Stimulated activated CD8-positive, alpha-beta memory T cell treated with anti-CD3 and anti-CD28 coated beads, Interleukin-15, amount 100 ng/mL, for 24 hours (primary cell): ENCODE measurements at places on chromosomes 3 and 15.

DNA sequence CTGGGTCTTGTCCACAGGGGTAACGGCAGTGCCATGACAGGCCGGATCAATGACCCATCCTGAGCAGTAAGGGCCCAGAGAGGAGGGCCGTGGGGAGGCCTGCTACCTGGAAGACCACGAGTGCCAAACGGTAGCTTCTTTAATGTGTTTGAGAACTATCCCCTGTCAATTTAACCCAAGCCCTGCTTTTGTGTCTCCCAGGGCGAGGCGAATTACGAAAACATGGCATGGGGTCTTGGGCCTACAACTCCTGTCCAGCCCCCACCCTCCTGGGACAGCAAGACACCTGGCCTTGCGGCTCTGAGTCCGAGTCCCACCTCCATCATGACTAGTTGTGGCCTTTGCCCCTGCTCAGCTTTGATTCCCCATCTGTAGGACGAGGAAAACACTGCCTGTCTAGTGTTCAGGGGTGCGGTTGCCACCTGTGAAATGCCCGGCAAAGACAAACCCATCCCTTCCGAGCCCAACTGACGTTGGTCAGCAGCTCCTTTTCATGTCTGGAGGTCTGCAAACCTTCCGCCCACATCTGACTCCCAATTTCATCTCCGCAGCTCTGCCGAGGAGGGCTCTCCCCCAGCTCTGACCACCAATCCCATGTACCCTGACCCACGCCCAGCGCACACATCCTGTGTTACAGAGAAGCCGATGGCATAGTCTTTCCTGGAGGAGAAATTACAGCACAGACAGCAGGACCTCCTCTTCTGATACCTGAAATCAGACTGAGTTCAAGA, 28.9 kb upstream of the SNRPA1 start:
- DNase-seq, result no peak

DNA sequence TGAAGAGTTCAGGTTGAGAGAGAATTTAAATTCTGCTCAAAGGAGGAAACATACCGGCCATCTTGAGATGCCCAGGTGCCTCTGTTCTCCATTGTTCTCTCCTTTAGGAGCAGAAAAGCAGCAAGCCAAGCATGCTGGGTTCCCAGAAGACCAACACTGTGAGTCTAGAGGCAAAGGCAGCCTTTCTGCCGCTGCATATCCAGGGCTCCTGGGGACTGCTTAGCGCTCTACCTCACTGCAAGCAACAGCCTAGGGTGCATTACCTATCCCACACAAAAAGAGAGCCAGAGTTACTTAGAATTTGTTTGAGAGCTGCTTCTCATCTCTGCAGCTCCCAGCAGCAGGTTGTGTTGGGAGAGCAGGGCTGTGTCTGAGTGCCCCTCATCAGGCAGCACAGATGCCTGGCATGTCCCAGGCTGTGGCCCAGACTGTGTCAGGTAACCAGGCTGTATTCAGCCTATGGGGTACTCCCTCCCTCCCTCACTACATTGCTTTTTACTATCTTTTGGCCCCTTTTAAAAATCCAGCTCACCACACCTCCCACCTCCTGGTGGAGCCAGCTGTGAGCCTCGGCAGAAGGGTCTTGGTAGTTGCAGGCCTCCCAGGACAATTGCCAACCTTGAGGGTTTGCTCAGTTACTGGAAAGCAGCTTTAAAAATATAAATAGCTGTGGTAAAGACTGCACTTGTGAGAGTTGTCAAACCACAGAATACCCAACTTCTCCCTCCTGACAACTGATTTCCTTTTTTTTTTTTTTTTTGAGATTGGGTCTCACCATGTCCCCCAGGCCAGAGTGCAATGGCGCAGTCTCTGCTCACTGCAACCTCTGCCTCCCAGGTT, 30.2 kb downstream of the BCL2L10 start:
- no peak for DNase-seq

- DNase-seq, result no peak
Observed at GRCh38 chr3:43505351-43505750, 116.5 kb downstream of the ANO10 start.

DNA sequence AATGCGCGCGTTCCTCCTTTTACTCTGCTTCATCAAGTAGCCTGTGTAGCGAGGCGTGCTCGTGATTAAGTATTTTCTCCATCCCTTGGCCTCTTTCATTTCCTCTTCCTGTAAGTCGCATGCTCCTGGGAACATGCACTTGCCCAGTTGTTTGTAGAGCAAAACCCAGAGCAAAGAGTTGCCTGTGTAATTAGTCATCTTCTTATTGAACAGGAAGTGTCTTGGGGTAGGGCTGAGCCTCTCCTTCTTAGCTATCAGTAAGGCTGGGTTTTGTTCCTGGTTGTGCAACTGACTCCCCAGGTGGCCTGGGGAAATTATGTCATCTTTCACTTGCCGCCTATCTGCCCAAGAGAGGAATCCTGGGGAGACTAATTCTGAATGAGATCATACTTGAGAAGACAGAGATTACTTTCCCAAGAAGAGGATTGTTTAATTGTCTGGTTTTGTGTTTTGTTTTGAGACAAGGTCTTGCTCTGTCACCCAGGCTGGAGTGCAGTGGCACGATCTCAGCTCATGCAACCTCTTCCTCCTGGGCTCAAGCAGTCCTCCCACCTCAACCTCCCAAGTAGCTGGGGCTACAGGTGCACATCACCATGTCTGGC, 14.9 kb downstream of the LIPH start:
- DNase-seq, result no peak

DNA sequence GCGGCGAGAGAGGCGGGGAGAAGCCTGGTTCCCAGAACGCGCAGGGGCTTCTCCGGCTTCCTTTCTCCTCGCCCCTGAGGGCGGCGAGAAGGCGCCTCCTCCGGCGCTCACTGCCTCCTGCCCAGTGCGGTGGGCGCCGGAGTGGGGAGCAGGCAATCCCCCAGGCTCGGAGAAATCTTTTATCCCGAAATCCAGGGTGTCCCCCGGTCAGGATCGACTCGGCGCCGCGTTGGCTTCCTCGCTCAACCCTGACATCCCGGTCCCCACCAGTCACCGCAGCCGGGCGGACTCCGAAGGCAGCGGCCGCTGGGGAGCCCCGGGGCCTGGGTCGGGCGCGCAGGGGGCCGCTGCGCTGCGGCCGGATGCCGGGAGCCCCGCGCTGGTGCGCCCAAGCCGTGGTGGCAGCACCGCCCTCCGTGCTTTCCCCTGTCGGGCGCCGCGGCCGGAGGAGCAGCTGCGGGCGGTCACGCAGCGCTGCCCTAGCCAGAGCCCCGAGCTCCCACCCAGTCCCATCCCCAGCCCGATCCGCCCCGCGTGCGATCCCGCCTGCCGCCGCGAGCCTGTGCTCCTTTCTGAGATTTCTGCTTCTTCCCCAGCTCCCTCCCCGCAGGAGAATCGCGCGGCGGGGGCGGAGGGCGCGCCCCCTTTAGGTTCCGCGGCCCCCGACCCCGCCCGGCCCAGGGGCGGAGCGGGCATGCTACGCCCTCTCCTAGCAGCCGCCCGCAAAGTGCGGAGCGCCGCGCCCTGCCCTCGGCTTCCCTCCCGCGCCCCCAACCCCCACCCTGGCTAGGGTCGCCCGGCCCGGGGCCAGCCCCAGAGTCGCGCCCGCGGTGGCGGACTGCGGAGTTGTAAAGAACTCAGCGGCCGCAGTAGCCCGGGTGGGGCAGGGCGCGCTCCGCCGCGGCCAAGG, 683 bp upstream of the CACNA2D3 start:
- DNase-seq, result no peak

- DNase-seq, result no peak
Observed at GRCh38 chr15:58115692-58116091, 22.5 kb upstream of the AQP9 start.

DNA sequence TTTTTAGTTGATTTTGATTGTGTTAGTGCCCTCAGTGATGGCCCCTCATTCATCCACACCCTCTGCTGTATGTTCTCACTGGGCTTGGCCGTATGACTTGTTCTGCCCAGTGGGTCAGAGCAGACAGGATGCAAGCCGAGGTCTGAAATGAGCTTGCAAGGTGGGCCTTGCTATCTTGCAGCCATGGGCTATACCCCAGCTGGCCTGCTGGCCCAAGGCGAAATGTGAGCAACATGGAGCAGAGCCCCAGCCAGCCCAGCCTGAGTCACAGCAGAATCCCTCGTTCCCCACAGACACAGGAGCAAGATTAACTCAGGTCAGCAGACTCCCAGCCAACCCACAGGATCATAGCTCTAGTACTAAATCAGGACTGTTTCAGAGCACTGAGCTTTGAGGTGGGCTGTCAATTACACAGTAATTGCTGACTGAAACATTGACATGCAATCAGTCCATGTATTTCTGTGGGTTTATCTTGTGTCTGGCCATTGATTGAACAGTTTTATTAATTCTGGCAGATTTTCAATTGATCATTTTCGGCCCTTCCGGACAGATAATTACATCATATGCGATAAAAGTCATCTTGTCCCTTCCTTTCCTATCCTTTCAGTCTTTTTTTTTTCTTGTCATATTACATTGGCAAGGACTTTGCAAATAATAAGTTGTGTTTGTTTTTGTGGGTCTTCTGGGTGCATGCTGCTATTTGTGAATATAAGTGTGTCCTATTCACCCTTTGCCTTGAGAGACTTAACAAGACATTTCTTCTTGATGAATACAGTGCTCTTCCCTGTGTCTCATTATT, 27.1 kb downstream of the KLF15 start:
- no peak for DNase-seq
